ENCODE measurements at places on chromosomes 1 and 21.

GRCh38 chr21:37375866-37376574, 9.4 kb downstream of the DYRK1A start:
- no peak for DNase-seq

GRCh38 chr1:151944857-151945575, 35.7 kb upstream of the THEM4 start:
- no peak for DNase-seq

DNA sequence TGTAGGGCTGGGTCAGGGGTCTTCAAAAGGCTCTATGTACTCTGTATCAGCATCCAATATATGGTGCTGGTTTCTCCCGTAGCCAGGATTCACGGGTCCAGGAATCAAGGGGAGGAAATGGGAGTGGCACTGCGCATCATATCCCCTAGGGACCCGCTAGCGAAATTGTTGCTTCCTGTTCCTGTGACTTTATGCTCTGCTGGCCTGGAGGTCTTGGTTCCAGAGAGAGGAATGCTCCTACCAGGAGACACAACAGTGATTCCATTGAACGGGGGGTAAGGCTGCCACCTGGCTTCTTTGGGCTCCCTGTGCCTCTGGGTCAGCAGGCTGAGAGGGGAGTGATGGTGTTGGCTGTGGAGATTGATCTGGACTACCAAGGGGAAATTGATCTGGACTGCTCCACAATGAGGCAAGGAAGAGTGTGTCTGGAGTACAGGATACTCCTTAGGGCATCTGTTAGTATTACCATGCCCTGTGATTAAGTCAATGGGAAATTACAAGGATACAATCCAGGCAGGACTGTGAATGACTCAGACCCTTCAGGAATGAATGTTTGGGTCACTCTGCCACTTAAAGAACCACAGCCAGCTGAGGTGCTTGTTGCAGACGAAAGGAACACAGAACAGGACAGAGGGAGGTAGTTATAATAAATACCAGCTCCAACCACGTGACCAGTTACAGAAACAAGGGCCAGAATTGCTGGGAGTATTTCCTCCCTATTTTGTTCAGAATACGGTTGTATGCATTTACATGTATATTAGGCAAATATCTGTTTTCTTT, 10.2 kb downstream of the SPSB1 start:
- no peak for DNase-seq

DNA sequence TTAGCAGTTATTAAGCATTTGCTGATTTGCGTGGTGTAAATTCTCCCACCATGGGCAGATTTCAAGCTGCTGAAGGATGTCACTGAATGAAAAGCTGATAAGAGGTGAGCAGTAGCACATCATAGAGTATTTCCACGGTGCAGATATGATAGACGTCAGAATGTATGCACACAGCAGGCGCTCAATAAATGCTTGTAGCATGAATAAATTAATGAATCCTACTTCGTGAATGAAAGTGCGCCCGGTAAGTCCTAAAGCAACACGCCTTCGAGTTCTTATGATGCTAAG, 510 bp upstream of the UBIAD1 start:
- DNase-seq = no peak

DNA sequence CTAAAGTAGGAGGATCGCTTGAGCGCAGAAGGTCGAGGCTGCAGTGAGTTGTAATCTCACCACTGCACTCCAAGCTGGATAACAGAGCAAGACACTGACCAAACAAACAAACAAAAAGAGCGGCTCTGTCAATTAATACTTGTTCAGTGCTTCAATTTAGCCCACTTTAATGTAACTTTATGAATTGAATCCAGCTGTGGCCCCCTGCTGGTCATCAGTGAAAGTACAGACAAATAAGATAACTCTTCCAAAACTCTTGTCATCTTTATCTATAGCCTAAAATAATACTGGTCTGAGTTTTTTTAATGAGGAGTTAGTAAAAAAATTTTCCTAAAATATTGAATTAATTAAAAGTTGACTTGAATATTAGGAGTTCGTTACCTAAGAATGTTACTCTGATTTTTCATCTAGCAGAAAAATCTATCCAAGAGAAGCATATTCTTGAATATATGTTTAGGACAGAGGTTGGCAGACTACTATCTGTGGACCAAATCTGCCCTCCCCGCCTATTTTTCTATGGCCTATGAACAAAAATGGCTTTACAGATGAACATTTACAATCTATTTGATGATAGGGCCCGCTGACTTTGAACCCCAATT, 26.1 kb downstream of the ATP5PF start:
- peak; percentile 21 for DNase-seq

DNA sequence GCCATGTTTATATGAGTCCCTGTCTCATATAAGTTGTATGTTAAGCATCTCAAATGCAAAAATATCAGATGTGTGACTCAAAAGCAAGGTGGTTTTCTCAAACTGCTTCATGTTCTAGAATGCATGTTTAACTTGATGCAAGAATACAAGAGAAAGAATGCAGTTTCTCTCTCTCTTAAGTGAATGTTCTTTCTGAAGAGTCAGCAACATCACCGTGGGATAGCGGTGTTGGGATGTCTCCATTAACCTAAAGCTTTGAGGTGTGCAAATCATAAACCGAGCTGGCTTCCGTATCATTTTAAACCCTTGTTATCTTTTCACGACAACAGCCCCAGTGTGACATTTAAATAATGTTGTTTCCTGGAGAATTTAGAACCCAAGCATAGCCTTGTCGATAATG, 48.4 kb upstream of the TARBP1 start:
- DNase-seq = no peak
